ENCODE measurements at places on chromosomes 13 and 19. TPM values are rescaled to one million over a fixed set of nuclear protein-coding genes. Genes with fewer than 3 reads are reported as not detected.

- no peak overlapping the region for H3K4me3 ChIP-seq
- no peak overlapping the region for H3K27ac ChIP-seq
- no peaks in the 10 kb centered on the region for H3K4me1 ChIP-seq
Observed at GRCh38 chr19:7445104-7445503, 43.7 kb downstream of the PEX11G start.

ZNF534 gene
- 0.09 TPM for total RNA-seq

DNA sequence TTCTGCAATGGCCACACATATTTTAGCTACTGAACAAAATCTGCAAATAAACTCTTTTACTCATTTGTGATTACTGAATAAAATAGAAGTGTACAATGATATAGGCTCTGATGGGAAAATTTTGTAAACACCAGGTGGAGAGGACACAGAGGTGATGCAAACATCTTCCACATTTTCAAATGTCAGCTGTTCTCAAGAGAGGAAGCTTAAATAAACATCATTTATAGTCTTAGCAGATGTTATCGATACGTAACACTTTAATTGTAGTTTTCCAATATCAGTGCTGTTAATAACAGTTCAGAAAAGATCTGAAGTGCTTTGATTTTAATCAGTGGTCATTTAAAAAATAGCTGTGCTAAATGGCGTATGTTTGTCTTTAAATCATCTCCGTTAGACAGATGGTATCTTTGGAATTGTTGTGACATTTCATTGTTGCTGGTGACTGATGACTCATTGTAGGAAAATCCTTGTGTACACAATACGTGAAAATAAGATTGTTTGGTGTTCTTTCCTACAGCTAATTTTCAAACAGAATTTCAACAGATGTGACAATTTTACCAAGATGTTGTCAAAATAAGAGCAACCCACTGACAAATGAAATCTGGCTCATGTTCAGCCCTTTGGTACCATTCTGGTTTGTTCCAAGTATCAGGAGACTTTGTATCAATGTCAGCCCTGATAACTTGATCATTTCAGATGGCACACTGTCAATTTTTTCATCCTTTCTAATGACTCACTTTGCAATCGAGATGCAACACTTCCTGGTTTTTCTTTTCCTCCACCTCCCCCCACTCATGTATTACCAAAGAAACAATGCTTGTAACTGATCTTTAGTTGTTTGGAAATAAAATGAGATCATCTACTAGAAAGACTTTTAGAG is 516.0 kb downstream of the DCT start:
- H3K27me3 ChIP-seq: peaks cover 4% of the 10 kb centered on the region
- H3K27ac ChIP-seq: no peak overlapping the region
- H3K4me1 ChIP-seq: no peaks in the 10 kb centered on the region
- no peak for DNase-seq
- no peak overlapping the region for H3K4me3 ChIP-seq

LILRB5 gene
- not detected for total RNA-seq

GRCh38 chr13:101474419-101474957 is 22.0 kb downstream of the ITGBL1 start:
- H3K36me3 ChIP-seq: no peaks in the 10 kb centered on the region
- H3K4me1 ChIP-seq: no peaks in the 10 kb centered on the region
- no peak overlapping the region for H3K4me3 ChIP-seq
- H3K27ac ChIP-seq: no peak overlapping the region
- no peak for DNase-seq

- no peak overlapping the region for H3K4me3 ChIP-seq
- H3K4me1 ChIP-seq: no peaks in the 10 kb centered on the region
- no peak overlapping the region for H3K27ac ChIP-seq
- no peaks in the 10 kb centered on the region for H3K27me3 ChIP-seq
- DNase-seq: no peak
- no peaks in the 10 kb centered on the region for H3K36me3 ChIP-seq
Observed at GRCh38 chr13:101868585-101869469, 416.4 kb downstream of the ITGBL1 start.

- peaks cover 7% of the 10 kb centered on the region for H3K27me3 ChIP-seq
- H3K4me3 ChIP-seq: no peak overlapping the region
- H3K4me1 ChIP-seq: no peaks in the 10 kb centered on the region
- H3K36me3 ChIP-seq: no peaks in the 10 kb centered on the region
- no peak overlapping the region for H3K27ac ChIP-seq
Observed at GRCh38 chr19:31255174-31255799, 93.9 kb downstream of the TSHZ3 start.

GRCh38 chr19:45136507-45137178 is 24.1 kb downstream of the NKPD1 start:
- no peak for DNase-seq
- H3K36me3 ChIP-seq: no peaks in the 10 kb centered on the region
- peaks cover 1% of the 10 kb centered on the region for H3K4me1 ChIP-seq
- no peak overlapping the region for H3K27ac ChIP-seq
- no peak overlapping the region for H3K4me3 ChIP-seq

GRCh38 chr19:55369653-55370304 is 484 bp downstream of the IL11 start:
- DNase-seq: peak; percentile 60
- H3K27me3 ChIP-seq: peaks cover 37% of the 10 kb centered on the region
- no peak overlapping the region for H3K27ac ChIP-seq

DNA sequence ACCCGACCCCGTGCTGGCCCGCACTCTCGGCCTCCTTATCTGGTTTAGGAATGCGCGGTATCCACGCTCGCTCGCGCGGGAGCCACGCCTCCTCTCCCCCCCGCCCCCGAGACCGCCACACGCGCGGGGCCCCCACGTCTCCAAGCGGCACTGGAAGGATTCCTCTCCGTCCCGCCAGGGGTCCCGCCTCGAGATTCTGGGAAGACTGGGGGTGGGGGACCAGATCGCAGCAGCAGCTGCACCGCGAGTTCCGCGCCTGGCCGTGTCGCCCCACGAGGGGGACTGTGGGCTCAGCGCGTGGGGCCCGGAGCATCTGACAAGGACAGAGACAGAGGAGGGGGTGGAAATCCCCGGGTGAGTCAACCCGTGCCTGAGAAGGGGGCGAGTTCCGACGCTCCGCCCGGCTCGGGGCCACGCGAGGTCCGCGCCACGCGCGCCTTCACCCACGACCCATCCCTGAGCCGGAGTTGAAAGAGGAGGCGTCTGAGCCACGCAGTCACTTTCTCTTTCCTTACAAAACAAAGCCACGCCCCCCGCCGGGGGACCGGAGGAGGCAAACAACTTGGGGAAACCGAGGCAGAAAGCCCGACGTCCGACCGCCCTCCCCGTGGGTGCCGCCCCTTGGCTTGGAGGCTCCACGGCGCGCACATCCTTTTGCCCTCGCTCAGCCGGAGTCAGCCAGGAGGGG is 814 bp downstream of the S1PR2 start:
- H3K4me3 ChIP-seq: peak overlapping the region; percentile 81
- no peaks in the 10 kb centered on the region for H3K36me3 ChIP-seq
- peak overlapping the region; percentile 84 for H3K27ac ChIP-seq
- DNase-seq: peak; percentile 76
- peaks cover 18% of the 10 kb centered on the region for H3K4me1 ChIP-seq
- no peaks in the 10 kb centered on the region for H3K27me3 ChIP-seq

GRCh38 chr13:51502153-51502651 is 49.4 kb upstream of the INTS6 start:
- no peaks in the 10 kb centered on the region for H3K36me3 ChIP-seq
- H3K27me3 ChIP-seq: peaks cover 2% of the 10 kb centered on the region
- no peak overlapping the region for H3K4me3 ChIP-seq
- DNase-seq: peak; percentile 68

GRCh38 chr19:41521931-41522555 is 53.9 kb upstream of the CEACAM21 start:
- peak; percentile 64 for DNase-seq
- H3K4me1 ChIP-seq: peaks cover 20% of the 10 kb centered on the region
- peak overlapping the region; percentile 66 for H3K4me3 ChIP-seq
- peaks cover 14% of the 10 kb centered on the region for H3K27me3 ChIP-seq
- no peaks in the 10 kb centered on the region for H3K36me3 ChIP-seq
- H3K27ac ChIP-seq: peak overlapping the region; percentile 89

- no peaks in the 10 kb centered on the region for H3K36me3 ChIP-seq
- H3K27ac ChIP-seq: no peak overlapping the region
- H3K27me3 ChIP-seq: peaks cover 27% of the 10 kb centered on the region
- H3K4me3 ChIP-seq: no peak overlapping the region
- peaks cover 8% of the 10 kb centered on the region for H3K4me1 ChIP-seq
Observed at GRCh38 chr19:15902254-15902653, 4.4 kb upstream of the CYP4F2 start.

- H3K27ac ChIP-seq: no peak overlapping the region
- H3K4me1 ChIP-seq: no peaks in the 10 kb centered on the region
- no peaks in the 10 kb centered on the region for H3K36me3 ChIP-seq
- peaks cover 15% of the 10 kb centered on the region for H3K27me3 ChIP-seq
- DNase-seq: no peak
Observed at GRCh38 chr13:106117035-106117434, 418.4 kb downstream of the EFNB2 start.

GRCh38 chr13:25291691-25292090 is 4.4 kb upstream of the MTMR6 start:
- peaks cover under 1% of the 10 kb centered on the region for H3K36me3 ChIP-seq
- H3K27me3 ChIP-seq: peaks cover 10% of the 10 kb centered on the region
- peak overlapping the region; percentile 11 for H3K27ac ChIP-seq
- no peak for DNase-seq
- H3K4me3 ChIP-seq: no peak overlapping the region
- H3K4me1 ChIP-seq: peaks cover 5% of the 10 kb centered on the region

SLC27A5 gene
- 19.5 TPM for total RNA-seq

- no peaks in the 10 kb centered on the region for H3K27me3 ChIP-seq
- peaks cover 61% of the 10 kb centered on the region for H3K36me3 ChIP-seq
- H3K4me3 ChIP-seq: no peak overlapping the region
- no peak for DNase-seq
- no peak overlapping the region for H3K27ac ChIP-seq
Observed at GRCh38 chr19:46384396-46384795, 29.0 kb downstream of the CCDC8 start.

GRCh38 chr19:18021121-18021755 is 13.3 kb downstream of the ARRDC2 start:
- peak; percentile 80 for DNase-seq
- peak overlapping the region; percentile 70 for H3K4me3 ChIP-seq
- peak overlapping the region; percentile 90 for H3K27ac ChIP-seq
- no peaks in the 10 kb centered on the region for H3K27me3 ChIP-seq

DNA sequence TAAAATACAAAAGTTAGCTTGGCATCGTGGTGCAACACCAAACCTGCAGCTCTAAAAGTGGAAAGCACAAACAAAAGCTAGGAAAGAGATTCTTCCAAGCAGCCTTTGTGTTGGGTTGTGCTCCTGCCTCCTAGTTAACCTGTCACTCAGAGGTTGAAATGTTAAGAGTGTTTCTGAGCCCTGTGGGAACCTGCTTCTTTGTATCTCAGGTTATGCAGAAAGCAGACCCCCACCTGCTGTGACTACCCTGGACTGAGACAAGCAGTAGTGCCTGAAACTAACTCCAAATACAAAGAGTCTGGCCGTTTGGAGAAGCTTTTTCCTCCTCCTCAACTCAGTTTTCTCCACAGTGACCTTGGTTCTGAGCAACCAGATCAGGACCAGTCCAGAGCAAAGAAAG is 158.4 kb upstream of the CSNK1A1L start:
- no peaks in the 10 kb centered on the region for H3K4me1 ChIP-seq
- H3K4me3 ChIP-seq: no peak overlapping the region
- no peak for DNase-seq
- no peaks in the 10 kb centered on the region for H3K27me3 ChIP-seq
- H3K36me3 ChIP-seq: no peaks in the 10 kb centered on the region

- no peak overlapping the region for H3K4me3 ChIP-seq
- no peak overlapping the region for H3K27ac ChIP-seq
- DNase-seq: no peak
- no peaks in the 10 kb centered on the region for H3K36me3 ChIP-seq
Observed at GRCh38 chr13:27493981-27494380, 43.6 kb upstream of the MTIF3 start.

DNA sequence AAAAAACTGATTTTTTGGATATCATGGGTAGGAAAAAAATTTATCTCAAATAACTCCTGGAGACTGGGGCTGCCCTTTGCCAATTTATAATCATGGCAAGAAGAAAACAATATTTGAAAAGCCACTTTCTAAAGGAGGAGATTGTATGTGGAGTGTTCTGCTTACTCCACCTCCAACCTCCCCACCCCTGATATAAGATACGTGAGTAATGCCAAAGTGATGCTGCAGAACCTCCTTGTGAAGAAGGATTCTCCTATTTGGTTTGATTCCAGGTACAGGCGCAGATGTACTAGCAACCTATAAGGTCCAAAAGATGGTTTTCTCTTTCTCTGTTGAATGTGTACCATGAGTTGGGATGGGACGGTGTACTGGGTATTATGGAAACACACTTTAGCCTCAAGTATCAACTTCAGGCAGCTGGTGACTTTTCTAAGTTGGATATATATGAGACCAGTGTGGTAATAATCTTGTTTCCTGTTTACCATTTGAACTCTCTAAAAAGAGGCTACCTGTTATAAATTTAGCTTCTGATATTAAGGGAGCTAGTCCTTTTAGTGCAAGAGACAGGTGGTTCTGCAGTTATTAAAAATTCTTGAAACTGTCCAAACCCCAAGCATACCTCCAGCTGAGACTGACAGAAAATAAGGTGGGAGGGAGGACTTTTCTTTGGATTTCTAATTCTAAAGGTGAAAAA is 724.0 kb upstream of the MIR17HG start:
- H3K4me3 ChIP-seq: no peak overlapping the region
- H3K27me3 ChIP-seq: no peaks in the 10 kb centered on the region
- no peaks in the 10 kb centered on the region for H3K4me1 ChIP-seq
- DNase-seq: no peak

GRCh38 chr13:39272994-39273393 is 234.7 kb downstream of the NHLRC3 start:
- H3K4me3 ChIP-seq: no peak overlapping the region
- H3K36me3 ChIP-seq: no peaks in the 10 kb centered on the region
- H3K4me1 ChIP-seq: no peaks in the 10 kb centered on the region
- no peak for DNase-seq
- H3K27me3 ChIP-seq: peaks cover 16% of the 10 kb centered on the region
- H3K27ac ChIP-seq: no peak overlapping the region

Measured in activated CD4-positive, alpha-beta T cell treated with anti-CD3 and anti-CD28 coated beads for 36 hours (primary cell).